ENCODE measurements at places on chromosomes 3 and 15.

GRCh38 chr15:98776607-98777281 lies 128.4 kb downstream of the IGF1R start:
- DNase-seq = no peak

- no peak for DNase-seq
These were observed 13.3 kb upstream of the SOX2 start for GRCh38 chr3:181698263-181698954.

- DNase-seq = no peak
These were observed 32.7 kb upstream of the FAM98B start for GRCh38 chr15:38421069-38421690.

GRCh38 chr3:126480206-126480605 lies 4.5 kb upstream of the ZXDC start:
- no peak for DNase-seq

DNA sequence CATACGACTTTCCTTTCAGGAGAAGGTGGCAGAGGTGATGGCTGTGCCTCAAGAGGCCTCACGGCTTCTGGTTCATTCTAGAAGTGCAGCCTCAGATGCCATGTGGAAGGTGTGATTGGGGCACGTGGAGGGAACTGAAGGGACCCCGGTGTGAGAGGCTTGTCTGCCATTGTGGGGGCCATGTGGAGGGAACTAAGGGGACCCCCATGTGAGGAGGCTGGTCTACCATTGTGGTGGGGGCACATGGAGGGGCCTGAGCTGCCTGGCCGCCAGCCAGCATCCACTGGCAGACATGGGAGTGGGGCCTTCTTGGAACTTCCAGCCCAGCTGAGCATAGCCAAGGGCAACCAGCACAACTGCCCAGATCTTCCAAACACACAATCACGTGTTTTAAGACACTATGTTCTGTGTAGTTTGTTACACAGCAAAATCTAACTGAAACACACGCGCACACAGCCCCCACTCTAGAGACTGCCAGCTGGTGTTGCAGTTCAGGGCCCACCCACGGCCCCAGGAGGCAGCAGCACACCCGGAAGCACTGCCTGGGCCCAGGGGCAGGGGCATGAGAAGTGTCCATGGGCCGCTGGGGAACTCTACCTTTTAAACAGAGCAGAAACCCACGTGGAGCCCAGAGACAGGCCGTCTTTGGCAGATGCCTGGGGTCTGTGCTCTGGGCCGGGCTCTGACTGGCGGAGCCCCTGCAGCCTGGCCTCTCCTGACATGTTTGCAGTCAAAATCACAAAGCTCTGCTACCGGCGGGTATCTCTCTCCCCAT lies 66.8 kb downstream of the IQSEC1 start:
- DNase-seq = no peak

DNA sequence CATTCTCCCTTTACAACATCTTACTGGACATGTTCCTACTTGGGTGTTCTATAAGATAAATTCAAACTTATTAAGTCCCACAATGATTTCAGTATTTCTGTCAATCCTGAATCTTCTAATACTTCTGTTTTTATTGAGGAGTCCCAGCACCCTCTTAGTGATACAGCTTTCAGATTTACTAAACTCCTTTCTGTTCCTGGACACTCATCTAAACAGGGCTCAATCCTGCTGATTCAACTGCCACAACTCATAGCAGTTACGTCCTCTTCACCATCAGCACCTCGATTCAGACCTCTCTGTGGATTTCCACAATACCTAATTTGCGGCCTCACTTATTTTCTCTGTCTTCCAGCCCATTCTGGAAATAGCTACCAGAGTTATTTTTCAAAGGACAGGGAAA lies 101.6 kb downstream of the KCNMB2 start:
- DNase-seq = no peak

GRCh38 chr3:170623524-170623923 lies 37.6 kb upstream of the SLC7A14 start:
- DNase-seq = no peak

GRCh38 chr15:94182883-94183282 lies 48.5 kb upstream of the MCTP2 start:
- DNase-seq = no peak
